ENCODE measurements at places on chromosomes 3 and 15.

- DNase-seq = no peak
Measured at GRCh38 chr3:55285156-55285555, 201.9 kb downstream of the WNT5A start.

- DNase-seq = no peak
Measured at GRCh38 chr3:98784042-98784441, 20.9 kb downstream of the ST3GAL6 start.

- no peak for DNase-seq
Measured at GRCh38 chr3:15964605-15965442, 167.0 kb upstream of the ANKRD28 start.

DNA sequence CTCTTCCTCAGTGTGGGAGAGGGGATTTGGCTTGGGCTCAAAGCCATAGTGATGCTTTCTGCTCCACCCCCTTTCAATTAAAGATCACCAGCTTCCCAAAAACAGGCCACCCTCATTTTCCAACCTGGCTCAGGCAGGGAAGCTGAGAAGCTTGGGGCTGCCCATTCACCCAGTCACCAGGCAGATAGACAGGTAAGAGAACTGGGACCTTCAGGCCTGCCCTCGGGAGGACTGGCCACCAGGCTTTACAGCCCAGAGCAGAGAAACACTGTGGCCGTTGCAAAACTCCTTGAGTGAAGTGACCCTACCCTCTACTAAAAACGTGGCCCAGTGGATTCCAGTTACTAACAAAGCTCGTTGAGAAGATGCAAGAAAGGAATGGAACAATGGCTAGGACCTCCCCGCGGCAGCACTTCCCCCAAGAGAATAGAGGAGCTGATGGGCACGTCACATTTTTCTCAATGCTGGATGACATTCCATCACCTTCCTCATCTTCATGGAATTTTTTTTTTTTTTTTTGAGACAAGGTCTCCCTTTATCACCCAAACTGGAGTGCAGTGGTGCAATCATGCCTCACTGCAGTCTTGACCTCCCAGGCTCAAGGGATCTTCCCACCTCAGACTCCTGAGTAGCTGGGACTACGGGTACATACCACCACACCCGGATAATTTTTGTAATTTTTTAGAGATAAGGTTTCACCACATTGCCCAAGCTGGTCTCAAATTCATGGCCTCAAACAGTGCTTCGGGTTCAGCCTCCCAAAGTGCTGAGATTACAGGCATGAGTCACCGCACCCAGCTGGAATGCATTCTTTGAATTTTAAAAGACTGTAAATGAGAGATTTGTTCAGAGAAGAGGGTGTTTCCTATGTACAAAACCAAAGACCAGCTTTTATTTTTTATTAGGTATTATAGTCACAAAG is 37.9 kb downstream of the LIPC start:
- no peak for DNase-seq

DNA sequence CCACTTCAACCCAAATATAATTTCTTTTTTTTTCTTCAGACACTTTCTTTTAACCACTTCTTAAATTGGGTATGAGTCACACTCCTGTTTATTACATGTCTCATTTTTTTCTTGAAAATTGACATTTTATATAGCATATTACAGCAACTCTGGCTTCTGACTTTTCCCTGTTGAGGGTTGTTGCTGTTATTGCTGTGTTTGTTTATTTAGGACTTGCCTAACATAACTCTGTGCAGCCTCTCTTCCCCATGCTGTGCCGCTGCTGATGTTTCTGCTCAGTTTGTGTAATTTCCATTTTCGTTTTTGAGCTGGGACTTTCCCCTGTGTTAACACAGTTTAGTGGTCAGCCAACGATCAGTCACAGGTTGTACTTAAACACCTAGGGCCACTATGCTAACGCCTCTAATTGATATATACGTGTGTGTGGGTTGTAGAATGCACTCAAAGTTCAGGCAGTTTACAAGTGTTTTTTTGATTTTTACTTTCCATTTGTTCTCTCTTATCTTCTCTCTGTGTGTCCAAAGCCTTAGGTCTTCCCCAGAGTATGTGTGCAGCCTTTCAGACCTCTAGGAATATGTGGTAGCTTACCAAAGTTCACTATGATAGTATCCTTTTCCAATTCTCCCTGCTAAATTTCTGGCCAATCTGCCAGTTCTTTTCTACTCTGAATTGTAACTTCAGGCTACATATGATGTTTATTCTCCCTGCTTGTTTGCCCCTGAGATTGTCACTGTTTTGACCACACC is 337.2 kb downstream of the ZBTB20 start:
- no peak for DNase-seq

- peak; percentile 4 for DNase-seq
Measured at GRCh38 chr3:126369490-126369889, 12.3 kb upstream of the KLF15 start.

GRCh38 chr15:80599359-80599758 is 95.8 kb upstream of the ABHD17C start:
- DNase-seq = no peak

DNA sequence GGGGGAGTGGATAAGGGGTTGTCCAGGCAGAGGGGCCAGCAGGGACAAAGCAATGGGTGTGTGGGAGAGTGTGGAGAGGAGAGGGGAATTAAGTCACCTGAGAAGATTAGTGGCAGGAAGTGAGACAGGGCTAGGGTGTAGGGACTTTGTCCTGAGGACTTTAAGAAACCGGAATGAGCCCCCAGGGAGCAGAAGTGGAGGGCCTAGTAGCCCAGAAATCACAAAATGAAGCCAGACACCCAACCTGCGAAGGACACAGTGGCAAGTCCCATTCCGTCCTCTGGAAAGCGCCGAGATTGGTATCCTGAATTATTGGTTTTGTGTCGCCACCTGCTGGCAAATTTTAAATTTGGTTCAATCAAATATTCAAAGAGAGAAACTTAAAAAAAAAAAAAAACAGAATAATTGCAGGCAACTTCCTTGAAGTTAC is 78.0 kb upstream of the SLC25A36 start:
- no peak for DNase-seq

DNA sequence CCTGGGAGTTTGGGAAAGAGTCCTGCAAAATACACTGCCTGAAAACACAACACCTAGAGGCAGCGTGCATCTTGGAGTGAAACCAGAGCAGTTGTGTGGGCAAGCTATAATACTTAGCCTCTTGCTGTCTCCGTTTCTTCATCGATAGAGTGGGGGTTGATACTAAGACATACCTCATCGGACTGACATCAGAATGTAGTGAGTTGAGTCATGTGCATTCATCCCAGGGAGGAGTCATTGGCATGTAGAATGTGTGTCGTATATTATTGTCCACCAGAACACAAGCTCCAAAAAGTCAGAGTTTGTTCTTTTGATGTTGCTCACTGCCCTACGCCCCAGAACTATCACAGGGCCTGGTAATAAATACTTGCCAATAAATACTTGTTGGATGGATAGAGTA is 4.3 kb downstream of the SNTN start:
- DNase-seq = no peak

DNA sequence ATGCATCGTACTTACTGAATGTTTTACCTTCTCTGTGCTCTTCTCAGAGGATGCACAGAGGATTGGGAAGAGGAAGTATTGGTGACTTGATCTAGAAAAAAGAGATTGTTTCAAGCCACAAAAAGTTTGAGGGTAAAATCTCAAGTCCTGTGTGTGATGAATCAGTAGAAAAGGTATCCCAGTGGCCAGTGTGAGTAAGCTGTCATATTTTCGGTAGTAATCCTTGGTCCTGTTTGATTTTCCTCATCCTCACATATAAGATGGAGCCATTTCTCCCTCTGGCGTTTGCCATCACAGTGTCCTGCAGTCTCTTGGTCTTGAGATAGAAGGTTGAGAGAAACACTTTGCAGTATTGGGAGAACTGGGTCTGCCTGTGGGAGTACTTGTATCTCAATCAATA is 166.8 kb downstream of the LPP start:
- no peak for DNase-seq

DNA sequence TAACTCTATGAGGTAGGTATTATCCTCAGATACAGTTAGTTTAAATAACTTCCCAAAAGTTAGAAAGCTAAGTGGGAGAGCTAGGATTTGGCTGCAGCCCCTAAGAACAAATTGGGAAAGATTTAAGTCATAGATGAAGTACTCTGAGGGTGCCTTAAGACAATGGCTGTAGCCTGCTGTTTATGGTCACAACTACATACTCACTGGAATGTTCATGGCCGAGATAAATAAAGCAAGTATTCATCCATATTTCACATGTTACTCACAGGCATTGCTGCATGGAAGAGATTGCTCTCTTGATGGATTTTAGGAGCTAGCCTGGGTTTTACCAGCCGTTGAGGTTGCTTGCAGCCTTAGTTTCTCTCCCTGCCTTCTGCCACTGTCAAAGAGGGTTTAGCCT is 145.0 kb downstream of the CMSS1 start:
- no peak for DNase-seq

DNA sequence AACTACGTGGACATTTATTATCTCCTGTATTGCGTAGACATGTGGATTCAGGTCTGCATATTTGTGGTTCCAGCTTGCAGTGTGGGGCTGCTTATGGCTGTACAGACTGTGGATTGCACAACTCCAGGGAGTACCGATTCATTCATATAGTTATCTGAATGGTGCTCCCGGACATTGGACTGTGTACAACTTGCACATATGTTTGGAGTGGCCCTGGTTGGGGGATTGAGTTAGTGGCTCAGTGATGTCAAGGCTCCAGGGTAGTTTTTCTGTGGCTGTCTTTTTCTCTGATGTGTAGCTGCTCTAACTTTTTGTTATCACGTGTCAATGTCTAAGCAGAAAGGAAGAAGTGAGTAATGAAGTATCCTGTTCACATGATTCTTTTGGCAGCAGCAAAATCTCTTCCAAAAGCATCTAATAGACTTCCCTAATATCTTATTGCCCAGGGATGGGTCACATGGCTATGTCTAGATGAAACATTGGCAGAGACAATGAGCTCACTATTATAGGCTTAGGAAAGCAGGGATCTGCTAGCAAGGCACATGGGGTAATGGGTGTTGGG is 15.8 kb downstream of the ST3GAL6 start:
- DNase-seq = no peak

- no peak for DNase-seq
Measured at GRCh38 chr3:21750080-21750696, 822 bp downstream of the ZNF385D start.

- DNase-seq = no peak
Measured at GRCh38 chr3:145639003-145639606, 521.9 kb downstream of the PLOD2 start.

DNA sequence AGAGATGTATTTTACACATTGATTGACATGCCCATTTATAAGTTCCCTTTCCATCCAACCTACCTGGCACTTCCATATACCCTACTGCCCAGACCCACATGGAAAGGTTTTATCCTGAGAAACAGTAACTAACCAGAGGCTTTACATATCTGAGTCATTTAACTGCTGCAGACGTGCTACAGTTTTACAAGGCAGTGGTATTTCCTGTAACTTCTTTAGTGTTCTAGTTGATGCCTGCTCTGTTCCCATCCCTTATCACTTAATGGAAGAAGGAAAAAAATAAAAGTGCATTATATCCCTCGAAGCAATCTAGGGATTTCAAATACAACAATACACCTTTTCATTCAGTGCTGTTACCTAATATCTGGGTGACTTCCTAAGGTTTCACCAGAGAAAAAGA is 107.1 kb downstream of the TMCO5A start:
- DNase-seq = no peak

- no peak for DNase-seq
Measured at GRCh38 chr3:176584413-176585176, 612.7 kb downstream of the TBL1XR1 start.

GRCh38 chr3:9079676-9080075 is 116.4 kb upstream of the RAD18 start:
- no peak for DNase-seq

- DNase-seq = no peak
Measured at GRCh38 chr3:5489536-5489935, 302.0 kb downstream of the EDEM1 start.

Measured in activated effector memory CD4-positive, alpha-beta T cell treated with anti-CD3 and anti-CD28 coated beads, Interleukin-2, amount 50 U/mL, for 16 hours (primary cell).